Ascending aorta (tissue), 2 donors: ENCODE measurements at places on chromosomes 7 and 10.

DNA sequence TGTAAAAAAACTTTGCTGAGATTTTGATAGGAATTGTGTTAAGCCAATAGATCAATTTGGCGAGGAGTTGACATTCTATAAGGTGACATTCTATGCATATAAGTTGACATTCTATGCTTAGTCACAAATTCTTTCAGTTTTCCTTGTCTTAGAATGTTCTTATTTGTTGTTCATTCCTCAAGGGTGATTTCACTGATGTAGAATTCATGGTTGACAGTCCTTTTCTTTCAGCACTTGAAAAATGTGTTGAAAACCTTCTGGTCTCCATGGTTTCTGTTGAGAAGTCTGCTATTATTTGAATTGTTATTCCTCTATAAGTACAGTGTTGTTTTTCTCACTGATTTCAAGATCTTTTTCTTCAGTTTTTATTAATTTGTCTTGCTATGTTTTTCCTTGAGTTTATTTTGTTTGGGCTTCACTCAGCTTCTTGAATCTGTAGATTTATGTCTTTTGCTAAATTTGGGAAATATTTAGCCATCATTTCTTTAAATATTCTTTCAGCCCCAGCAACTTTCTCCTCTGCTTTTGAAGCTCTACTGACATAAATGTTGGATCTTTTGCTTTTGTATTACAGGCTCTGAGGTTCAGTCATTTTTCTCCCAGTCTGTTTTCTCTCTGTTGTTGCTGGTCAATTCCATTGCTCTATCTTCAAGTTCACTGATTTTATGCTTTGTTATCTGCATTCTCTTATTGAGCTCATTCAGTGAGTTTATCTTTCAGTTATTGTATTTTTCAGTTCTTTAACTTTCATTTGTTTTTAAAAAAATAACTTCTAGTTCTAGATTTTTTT is 154.9 kb downstream of the SDK1 start:
- no peak for DNase-seq
- H3K27ac ChIP-seq, result no peak overlapping the region
- no peaks in the 10 kb centered on the region for H3K4me1 ChIP-seq
- no peaks in the 10 kb centered on the region for H3K27me3 ChIP-seq
- H3K4me3 ChIP-seq, result no peak overlapping the region

- no peak for DNase-seq
- H3K4me3 ChIP-seq, result no peak overlapping the region
- no peaks in the 10 kb centered on the region for H3K27me3 ChIP-seq
- no peaks in the 10 kb centered on the region for H3K36me3 ChIP-seq
These were observed 23.9 kb upstream of the ZNF716 start for GRCh38 chr7:57425969-57426628.

GRCh38 chr10:72648301-72648700 is 22.4 kb upstream of the MICU1 start:
- no peaks in the 10 kb centered on the region for H3K4me1 ChIP-seq
- no peaks in the 10 kb centered on the region for H3K36me3 ChIP-seq
- no peak overlapping the region for H3K27ac ChIP-seq
- DNase-seq, result no peak
- H3K4me3 ChIP-seq, result no peak overlapping the region

GRCh38 chr7:117648203-117648866 is 168.5 kb downstream of the CFTR start:
- H3K27ac ChIP-seq, result no peak overlapping the region
- H3K27me3 ChIP-seq, result no peaks in the 10 kb centered on the region

DNA sequence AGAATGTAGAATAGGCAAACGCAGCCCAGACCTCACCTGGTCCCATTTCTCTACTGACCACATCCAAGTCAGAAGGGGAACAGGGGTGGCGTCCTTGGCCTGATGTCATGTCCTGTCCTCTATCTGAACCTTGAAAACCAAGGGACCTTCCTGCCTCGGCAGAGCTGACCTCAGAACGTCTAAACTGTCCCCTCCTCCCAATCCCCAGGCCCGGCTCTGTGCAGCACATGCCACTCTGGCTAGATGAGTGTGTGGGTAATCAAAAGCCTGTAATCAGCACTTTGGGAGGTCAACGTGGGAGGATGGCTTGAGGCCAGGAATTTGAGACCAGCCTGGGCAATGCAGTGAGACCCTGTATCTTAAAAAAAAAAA is 46.5 kb upstream of the ZNF479 start:
- no peak for DNase-seq
- no peaks in the 10 kb centered on the region for H3K27me3 ChIP-seq
- no peak overlapping the region for H3K4me3 ChIP-seq
- no peaks in the 10 kb centered on the region for H3K36me3 ChIP-seq
- H3K4me1 ChIP-seq, result no peaks in the 10 kb centered on the region
